Pulmonary artery endothelial cell (primary cell): ENCODE measurements at places on chromosomes 1 and 21. TPM values are rescaled to one million over a fixed set of nuclear protein-coding genes. Genes with fewer than 3 reads are reported as not detected.

DNA sequence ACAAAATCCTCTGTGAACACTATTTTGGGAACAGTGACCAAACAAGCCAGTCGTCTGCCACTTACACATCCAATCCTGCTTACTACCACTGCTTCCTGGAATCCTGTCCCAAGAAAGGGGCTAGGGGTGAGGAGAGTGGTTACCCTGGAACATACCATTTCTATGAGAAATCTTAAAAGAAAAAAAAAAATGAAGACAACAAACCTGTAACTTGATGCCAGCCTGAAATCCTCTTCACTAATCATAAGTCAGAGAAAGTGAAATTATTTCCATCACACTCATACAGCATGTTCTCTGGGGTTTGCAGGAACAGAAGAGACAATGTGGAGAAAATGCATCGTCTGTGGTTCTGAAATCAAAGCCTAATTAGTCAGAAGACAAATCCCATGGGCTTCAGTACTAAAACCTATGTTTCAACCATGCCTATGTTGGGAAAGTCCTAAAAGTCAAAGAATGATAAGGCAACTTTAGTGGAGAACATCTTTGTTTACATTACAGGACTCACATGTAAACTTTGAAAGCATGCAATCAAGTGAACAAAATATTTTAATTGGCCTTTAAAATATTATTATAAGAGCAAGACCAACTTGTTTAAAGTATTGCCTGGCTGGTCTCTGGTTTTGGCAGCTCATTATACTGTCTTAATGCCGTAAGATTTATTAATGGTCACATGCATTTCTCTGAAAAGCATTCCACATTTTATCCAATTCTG, 220.7 kb downstream of the LTN1 start:
- no peak for DNase-seq

DNA sequence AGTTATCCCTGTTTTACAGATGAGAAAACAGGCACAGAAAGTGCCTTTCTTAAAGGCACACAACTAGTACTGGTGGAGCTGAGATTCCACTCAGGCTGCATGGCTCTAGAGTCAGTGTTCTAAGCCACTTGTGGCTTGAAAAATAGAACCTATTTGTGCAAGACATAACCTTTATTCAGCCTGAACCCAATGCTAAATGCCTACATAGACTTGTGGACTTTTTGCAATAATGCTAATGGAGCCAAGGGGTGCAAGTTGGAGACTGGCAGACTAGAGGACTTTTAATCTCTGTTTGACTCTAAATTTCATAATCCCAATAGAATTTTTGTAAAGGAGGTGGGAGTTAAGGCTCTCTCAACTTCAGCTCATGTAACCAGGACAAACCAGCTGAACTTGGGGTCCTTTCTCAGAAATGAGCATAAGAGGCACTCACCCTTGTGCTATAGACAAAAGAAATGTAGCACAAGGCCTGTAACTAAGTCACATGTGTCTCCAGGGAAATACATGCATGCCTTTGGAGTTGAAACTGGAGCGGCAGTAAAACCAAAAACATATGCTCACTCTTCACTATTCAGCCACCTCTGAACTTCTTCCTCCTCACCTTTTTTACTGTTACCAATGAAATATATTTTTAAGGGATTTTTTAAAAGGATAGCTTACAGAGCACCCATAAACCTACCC, 43.0 kb upstream of the AK4 start:
- DNase-seq = no peak

GRCh38 chr1:213796525-213796924, 191.2 kb upstream of the PROX1 start:
- no peak for DNase-seq

DNA sequence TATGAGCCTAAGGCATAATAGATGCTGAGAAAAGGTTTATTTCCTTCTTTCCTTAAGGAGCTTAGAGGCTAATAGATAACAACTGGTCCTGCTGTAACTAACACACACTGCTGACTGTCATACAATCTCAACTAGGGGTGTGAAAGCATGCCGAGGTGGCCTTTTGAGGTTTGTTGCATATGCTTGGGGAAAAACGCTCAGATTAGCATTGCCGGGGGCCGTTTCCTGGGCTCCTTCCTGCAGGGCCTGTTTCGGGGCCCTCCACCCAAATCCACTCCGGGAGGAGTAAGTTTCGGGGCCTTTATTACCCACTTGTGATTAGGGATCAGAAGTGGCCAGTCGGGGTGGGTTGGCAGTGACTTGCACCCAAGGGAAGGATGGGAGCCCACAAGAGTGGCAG, 27.2 kb upstream of the RCSD1 start:
- DNase-seq = no peak

C4BPA gene
- not detected in 2 replicates for total RNA-seq

TMEM200B gene
- total RNA-seq = 0.92 and 1.7 TPM in 2 replicates

DMRTA2 gene
- not detected in 2 replicates for total RNA-seq
